Omental fat pad (tissue), 4 donors: ENCODE measurements at places on chromosomes 16 and 17.

- DNase-seq = no peak
These were observed 26.9 kb downstream of the GPT2 start for GRCh38 chr16:46911038-46911437.

- no peak for DNase-seq
These were observed 98.6 kb downstream of the CDH8 start for GRCh38 chr16:61937646-61938045.

- no peak for DNase-seq
These were observed 5.0 kb upstream of the SRL start for GRCh38 chr16:4246777-4247459.

DNA sequence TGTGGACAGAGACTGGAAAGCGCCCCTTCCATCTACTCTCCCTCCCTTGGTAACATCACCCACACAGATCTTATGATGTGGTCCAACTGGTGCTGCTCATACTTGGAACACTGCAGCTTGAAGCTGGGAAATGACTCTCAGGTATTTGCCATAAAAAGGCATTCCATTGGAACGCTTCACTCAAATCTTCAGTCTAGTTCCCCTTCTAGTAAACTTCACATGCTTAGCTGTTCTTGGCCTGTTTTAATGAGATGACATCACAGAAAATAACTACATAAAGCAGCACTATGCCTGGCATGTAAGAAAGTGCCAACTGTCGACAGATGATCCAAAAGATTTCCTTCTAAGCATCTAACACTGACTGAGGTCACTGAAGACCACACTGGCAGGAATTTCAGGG lies 9.3 kb downstream of the ZNF263 start:
- DNase-seq = no peak

GRCh38 chr16:78333808-78334207 lies 234.4 kb downstream of the WWOX start:
- no peak for DNase-seq

DNA sequence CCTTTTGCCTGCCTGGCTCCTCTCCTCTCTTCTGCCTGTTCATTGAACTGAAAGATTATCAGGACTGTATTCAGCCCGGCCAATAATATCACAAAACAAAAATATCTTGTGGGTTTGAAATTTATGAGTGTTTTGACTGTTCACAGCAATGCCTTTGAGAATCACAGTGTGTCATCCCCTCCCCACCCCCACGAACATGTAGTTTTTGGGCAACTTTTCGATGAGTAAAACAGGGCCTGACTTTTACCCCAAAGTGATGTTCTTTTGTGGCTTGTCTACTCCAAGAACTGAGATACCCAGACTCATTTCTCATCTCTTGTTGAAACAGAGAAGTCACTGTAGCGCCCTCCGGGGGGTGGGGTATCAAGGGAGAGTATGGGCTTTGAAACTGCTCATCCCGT lies 675.7 kb downstream of the WWOX start:
- DNase-seq = no peak

GRCh38 chr17:73795730-73796129 lies 151.5 kb upstream of the SDK2 start:
- DNase-seq = no peak

GRCh38 chr16:88593061-88593460 lies 22.9 kb downstream of the ZC3H18 start:
- no peak for DNase-seq

DNA sequence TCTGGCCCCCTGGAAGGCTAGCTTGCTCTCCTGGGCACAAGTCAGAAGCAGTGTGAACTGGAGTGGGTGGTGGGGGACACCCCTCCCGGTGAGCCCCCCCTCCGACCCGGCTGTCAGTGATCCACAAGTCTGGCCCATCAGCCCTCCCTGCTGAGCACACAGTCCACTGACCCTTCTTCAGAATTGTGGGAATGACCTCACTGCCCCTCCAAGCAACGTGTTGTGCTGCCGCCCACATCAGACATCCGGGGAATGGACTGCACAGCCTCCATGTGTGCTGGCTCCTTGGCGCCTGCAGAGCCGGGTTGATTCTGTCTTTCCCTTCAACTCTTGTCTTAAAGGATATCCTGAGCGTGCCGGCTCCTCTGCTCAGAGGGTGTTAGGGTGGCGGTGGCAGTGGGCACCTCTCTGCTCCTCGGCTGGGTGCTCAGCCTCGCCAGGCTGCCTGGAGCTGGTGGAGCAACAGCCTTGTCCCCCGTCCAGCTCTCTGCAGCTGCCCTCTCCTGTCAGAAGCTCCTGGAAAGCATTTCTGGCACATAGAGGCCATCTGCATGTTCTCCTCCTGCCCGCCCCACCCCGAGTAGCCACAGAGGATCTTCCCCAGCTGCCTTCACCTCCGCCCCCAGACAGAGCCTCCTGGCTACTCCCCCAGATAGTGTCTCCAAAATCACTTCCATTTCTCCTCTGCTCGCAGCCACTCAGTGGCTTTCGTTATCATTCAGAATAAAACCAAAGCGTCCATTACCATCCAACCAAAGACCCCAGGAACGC lies 19.8 kb downstream of the NPTX1 start:
- no peak for DNase-seq

DNA sequence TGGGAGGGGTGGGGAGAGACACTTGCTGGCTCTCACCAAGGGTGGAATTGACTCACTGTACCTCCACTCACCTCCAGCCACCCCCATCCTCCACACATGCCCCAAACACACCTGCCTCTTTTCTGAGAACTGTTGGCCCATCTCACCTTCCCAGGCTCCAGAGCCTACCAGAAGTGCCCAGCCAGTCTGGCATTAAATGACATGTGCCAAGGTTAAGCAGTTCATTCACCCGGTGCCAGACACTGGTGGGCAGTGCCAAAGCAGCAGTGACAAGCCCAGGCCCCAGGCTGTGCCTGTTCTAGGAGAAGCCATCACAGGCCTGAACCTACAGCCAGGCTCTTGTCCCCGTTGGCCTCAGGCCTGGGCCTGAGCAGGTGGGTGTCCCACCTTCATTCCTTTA lies 11.2 kb downstream of the MVP start:
- no peak for DNase-seq

- DNase-seq = no peak
These were observed 50.1 kb upstream of the IRX3 start for GRCh38 chr16:54336631-54337204.

- DNase-seq = no peak
These were observed 2.8 kb downstream of the TRAF4 start for GRCh38 chr17:28746611-28747050.

DNA sequence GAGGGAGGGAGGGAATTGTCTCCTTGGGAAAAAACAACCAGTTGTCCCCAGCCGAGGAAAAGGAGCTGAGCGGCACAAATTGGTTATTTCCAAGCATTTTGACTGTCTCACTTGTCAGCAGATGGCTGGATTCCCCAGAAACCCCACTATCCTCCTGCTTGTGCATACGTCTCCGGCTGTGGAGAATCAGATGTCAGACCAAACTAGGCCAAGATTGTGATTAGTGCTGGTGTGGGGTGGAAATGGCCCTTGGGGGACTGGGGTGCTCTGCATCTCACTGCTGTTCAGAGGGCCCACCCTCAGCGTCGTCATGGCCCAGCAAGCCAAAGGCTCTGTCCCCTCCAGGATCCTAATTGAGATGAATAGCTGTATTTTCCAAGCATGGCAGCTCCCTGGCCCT lies 131.7 kb upstream of the HSBP1 start:
- DNase-seq = no peak

GRCh38 chr17:73536700-73537605 lies 107.3 kb downstream of the SDK2 start:
- DNase-seq = no peak

DNA sequence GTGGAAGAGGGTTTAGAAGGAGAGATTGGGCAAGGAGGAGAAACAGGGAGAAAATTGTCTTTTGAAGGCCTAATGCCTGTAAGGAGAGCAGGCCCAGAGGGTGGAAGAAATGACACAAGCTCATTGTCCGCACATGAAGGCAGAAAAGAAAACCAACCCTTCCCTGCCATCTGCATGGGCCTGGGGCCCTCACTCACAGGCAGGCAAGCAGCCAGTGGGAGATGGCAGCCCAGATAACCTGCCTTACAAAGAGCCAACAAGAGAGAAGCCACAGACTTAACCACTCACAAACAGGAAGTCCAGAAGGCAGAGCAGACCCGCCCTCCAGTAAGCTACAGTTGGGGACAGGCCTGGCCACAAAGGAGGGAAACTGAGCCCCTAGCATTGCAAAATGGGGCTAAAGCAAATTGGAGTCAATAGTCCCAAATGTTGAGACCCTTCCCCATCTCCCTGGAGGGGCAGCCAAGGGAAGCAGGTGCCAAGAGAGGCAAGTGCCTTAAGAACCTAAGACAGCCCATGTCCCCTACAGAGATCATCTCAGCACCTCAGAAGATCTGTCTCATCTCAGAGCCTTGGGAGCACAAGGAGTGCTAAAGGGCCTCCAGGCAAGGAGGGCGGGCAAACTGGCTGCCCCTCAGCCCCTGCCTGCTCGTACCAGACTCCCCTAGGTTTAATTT lies 7.3 kb upstream of the TSPOAP1 start:
- DNase-seq = no peak

GRCh38 chr17:44846206-44846605 lies 1.5 kb upstream of the HIGD1B start:
- DNase-seq = no peak

GRCh38 chr17:63984651-63985386 lies 12.1 kb upstream of the SCN4A start:
- DNase-seq = no peak

DNA sequence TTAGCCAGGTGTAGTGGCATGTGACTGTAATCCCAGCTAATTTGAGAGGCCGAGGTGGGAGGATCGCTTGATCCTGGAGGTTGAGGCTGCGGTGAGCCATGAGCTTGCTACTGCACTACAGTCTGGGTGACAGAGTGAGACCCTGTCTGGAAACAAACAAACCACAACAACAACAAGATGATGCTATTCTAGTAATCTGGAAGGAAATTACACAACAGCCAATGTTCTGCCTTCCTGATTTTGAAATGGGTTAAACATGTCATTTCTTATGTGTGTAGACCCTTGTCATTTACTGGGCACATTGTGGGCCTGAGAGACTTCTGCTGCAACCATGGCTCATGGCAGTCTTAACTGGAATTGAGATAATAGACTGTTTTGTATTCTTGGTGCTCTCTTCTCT lies 5.9 kb downstream of the COQ7 start:
- DNase-seq = no peak

- no peak for DNase-seq
These were observed 2.3 kb downstream of the RND2 start for GRCh38 chr17:43027091-43028032.

DNA sequence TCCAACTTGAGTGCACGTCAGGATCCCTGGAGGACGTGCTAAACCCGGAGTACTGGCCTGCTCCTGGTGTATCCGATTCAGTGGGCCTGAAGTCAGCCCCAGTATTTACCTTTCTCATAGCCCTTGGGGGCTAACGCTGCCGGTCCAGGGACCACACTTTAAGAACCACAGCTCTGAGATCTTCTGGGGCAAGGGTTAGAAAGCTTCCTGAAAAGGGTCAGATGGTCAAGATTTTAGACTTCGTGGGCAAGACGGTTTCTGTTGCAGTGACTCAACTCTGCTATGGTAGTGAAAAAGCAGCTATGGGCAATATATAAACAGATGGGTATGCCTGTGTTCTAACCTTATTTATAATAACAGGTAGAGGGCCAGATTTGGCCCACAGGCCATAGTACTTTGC lies 14.6 kb upstream of the USP10 start:
- DNase-seq = no peak

- DNase-seq = no peak
These were observed 146.5 kb upstream of the PLCG2 start for GRCh38 chr16:81632392-81633146.

DNA sequence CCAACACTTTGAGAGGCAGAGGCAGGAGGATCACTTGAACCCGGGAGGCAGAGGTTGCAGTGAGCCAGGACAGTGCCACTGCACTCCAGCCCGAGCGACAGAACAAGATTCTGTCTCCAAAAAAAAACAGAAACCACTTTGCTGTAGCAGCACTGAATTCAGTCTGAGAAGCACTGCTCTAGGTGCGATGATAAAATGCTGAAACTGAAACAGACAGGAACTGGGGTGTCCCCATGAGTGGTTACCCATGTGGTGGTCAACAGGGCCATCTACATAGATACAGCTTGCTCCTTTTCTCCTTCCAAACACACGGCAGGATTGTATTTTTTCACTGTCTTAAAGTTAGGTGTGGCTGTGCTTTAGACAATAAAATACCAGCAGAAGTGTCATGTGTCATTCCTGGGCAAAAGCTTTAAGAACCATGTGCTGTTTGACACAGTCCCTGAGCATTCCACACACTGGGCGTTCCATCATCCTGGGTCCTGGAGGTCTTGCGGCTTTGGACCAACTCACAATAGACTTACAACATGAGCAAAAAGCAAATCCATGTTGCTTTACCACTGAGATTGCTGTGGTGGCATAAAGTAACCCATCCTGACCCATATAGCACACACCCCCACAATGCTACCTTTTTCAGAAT lies 11.5 kb downstream of the GAS7 start:
- DNase-seq = no peak

- DNase-seq = no peak
These were observed 17.6 kb upstream of the CYB5B start for GRCh38 chr16:69406780-69407331.

- no peak for DNase-seq
These were observed 36.3 kb upstream of the BCAR1 start for GRCh38 chr16:75287708-75288107.

DNA sequence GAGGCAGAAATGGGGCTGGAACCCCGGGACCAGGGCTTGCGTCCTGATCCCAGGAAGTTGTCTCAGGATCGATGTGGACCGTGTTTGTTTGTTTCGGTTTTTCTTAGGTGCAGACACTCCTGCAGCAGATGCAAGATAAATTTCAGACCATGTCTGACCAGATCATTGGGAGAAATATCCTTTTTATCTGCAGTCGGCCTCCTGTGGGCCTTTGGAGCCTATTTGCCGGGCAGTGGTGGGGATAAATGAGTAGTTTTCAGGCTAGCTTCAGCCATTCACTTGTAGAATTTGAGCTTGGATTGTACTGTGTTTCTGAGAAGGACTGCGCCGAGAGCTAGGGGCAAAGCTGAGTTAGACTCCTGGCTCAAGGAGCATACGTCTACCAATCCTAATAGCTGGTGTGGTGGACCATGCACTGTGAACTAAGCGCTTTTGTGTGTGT lies 816 bp downstream of the HSBP1 start:
- no peak for DNase-seq

GRCh38 chr16:21156767-21157467 lies 1.6 kb upstream of the LDAF1 start:
- DNase-seq = no peak

DNA sequence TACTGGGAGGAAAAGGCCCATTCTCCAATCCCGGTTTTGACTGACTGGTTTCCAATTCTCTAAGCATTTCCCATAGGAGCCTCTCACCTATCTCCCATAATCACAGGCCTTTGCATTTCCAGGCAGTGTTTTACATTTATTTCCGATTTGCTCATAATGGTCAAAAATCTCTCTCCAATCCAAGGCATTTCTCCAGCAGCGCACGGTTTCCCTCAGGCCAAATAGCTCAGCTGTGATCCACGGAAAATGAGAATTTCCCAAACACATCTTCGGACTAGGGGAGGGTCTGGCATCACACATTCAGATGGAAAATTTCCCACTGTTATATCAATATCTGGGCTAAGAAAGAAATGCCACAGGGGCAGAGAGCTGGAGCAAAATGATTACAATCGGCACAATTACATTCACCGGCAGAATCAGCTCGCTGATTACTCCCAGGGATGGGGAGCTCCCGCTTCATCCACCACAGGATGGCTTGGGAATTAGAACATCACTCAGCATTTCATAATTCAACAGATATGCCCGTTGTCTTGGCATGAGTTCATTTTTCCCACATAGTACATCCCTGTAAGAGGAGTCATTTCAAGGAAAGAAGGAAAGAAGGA lies 6.7 kb downstream of the PIPOX start:
- DNase-seq = no peak
